ENCODE measurements at places on chromosomes 1 and 21.

DNA sequence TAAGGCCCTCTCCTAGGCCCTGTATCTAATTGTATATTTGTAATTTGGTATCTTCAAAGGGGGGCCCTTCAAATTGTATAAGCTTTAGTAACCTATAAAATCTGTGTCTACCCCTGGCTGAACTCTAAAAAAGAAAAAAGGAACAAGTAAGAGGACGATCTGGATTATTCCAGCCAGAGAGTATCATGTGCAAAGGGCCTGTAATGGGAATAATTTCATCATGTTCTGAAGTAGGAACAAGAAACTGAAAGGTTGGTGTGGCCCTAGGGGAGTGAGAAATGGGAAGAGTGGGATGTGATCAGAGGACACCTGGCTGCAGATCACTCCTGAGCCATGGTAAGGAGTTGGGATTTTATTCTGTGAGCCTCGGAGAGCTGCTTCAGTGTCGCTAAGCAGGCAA is 14.7 kb downstream of the PTAFR start:
- DNase-seq = no peak

- no peak for DNase-seq
Observed at GRCh38 chr1:186878356-186878755, 49.6 kb downstream of the PLA2G4A start.

- DNase-seq = no peak
Observed at GRCh38 chr21:29053011-29053553, 20.4 kb downstream of the CCT8 start.

- DNase-seq = no peak
Observed at GRCh38 chr1:67957066-67957465, 93.4 kb downstream of the DIRAS3 start.

DNA sequence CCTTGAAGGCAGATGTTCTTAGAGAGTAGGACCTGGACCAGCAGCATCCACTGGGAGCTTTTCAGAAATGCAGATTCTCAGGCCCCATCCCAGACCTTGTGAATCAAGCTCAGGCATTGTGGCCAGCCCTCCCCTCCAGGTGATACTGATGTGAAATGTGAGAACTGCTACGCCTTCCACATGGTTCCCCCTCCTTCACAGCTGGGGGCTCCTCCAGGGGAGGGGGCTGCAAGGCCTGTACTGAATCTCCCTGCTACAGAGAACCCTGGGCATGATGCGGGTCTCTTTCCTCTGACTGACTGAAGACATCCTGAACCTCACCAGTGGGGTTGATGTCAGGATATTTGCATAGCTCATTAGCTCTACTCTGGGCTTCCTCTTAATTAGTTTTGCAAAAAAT is 141.8 kb upstream of the CSF3R start:
- DNase-seq = no peak
